ENCODE measurements at places on chromosomes 12 and 14.
A peak's percentile ranks its signal among the peaks of the same experiment; 100 is the strongest.

GRCh38 chr14:73753124-73753886, 39.1 kb upstream of the PNMA1 start:
- no peak for DNase-seq

DNA sequence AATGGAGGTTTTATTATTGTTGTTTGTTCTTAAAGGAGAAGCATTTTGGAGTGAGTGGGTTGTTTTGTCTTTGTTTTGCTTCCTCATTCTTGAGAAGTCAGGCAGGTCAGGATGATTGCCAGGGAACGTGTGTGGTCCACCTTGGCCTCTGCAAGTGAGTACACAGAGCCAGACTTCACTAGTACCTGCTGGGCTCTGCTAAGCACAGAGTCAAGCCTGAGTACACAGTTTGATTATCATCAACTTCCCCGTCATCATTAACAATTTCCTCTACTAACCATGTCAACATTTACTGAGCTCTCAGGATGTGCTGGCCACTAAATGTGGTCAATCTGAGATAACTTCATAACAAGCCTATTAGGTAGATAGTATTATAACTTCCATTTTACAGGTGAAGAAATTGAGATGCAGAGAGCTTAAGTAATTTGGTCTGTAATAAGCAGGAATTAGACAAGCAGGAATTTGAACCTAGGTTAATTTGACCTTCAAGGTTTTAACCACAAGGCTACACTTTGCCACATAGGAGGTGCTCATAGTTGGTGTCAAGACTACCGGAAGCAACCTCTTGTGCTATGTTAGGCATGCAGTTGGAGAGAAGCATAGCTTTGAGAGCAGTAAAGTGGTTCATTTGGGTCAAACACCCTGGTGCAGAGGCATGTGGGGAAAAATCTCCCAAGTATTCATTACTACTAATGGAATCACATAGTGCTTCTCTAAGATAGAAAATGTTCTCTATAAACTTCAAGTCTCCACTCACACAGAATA, 178.3 kb downstream of the NUAK1 start:
- DNase-seq: no peak

GRCh38 chr12:78331753-78332152, 501.1 kb downstream of the NAV3 start:
- DNase-seq: no peak

- DNase-seq: peak; percentile 76
Measured at GRCh38 chr14:61080591-61081010, 99.6 kb downstream of the SLC38A6 start.

DNA sequence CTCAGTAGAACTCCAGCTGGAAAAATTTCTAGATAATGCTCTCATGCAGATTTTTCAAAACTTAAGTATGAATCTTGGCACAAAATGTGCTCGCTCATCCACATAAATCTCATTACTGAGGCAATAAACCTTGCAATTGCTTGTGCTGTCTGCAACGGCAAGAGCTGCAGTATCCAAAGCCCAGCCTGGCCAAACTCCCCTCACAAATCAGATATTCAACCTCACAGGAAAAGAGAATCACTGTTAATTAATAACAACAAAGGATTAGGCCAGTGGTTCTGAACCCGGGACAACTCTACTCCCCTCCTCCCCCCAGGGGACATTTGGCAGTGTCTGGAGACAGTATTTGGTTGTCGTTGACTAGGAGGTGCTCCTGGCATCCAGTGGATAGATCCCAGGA, 19.2 kb upstream of the CORO1C start:
- no peak for DNase-seq

DNA sequence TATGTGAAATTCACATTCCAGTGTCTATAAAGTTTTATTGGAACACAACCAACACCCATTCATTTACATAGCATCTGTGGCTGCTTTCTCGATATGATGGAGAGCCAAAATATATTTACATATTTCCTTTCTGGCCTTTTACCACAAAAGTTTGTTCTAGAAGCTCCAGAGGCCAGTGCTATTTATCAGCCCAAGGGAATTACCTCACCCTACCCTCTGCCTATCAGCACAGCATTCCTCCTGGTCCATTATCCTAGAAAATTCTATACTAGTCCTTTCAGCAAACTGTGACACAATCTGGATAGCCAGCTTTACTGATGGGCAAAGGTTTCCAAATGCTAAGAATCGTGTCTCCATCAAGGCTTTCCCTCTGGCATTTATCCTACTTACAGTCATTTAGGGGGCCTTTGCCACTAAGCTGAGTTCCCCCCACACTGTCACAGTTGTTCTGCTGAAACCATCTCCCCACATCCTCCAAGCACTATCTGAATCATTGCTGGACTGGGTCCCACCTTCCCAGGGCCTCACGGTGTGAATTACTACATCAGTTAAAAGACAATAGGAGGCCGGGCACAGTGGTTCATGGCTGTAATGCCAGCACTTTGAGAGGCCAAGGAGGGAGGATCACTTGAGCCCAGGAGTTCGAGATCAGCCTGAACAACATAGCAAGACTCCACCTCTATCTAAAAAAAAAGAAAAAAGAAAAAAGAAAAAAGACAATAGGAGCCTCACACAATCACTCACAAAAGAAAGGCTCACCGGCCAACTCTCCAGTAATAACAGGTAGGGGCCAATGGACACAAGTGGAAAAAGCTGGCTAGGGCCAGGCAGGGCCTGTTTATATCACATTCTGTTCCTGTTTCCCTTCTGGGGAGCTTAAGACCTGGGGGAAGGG, 12.1 kb downstream of the SYNE3 start:
- no peak for DNase-seq

GRCh38 chr12:51907856-51908425, 637 bp downstream of the ACVRL1 start:
- no peak for DNase-seq

DNA sequence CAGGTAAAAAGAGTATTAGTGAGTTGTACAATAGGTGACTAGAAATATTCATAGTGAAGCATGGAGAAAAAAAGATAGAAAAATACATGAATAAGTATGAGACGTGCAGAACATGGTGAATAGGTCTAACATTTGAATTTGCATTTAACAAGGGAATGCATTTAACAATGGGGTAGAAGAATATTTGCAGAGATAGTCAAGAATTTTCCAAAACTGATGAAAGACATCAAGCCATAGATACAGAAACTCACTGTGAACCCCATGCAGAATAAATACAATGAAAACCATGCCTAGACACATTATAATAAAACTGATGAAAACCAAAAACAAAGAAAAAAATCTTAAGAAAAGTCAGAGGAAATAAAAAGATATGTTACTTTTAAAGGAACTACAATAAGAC, 184.8 kb downstream of the KTN1 start:
- no peak for DNase-seq

DNA sequence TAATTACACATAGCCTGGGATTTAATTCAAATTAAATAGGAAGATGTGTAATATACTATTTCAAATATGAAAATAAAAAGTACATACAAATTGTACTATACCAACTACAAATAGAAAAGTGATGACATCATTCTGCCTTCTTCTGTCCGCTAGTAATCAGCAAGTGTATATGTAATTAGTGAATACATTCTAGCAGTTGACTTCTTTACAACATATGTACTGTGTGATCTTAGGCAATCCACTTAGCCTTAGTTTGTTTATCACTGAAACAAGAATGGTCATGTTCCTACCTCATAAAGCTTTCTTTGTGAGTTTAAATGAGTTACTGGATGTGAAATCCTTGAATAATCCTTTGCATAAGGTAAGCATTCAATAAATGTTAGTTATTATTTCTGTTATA, 7.8 kb upstream of the LUM start:
- no peak for DNase-seq

DNA sequence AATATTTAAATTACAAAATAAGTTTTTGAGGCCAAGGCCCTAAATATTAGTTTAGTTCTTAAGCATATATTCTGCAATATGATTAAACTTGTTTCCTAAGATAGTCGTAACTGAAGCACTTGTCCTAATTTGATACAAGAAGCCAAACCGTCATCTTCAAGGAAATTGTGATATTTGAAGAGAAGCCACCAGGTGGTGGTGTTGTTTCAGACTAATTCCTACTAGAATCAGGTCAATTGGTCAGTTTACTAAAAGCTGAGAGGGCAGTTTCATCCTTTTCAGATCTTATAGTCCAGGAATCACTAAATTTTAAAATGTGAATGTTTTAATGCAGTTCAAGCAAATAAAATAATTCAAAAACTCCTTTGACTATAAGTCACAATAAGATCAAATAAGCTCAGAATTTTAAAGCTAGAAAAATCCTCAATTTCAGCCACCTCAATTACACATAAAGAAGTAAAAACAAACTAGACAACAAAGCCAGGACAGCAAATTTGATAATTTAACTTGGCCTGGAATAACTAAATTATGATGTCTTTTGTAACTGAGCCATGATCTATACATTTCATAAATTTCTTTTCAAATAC, 7.1 kb upstream of the ARL1 start:
- DNase-seq: peak; percentile 29

DNA sequence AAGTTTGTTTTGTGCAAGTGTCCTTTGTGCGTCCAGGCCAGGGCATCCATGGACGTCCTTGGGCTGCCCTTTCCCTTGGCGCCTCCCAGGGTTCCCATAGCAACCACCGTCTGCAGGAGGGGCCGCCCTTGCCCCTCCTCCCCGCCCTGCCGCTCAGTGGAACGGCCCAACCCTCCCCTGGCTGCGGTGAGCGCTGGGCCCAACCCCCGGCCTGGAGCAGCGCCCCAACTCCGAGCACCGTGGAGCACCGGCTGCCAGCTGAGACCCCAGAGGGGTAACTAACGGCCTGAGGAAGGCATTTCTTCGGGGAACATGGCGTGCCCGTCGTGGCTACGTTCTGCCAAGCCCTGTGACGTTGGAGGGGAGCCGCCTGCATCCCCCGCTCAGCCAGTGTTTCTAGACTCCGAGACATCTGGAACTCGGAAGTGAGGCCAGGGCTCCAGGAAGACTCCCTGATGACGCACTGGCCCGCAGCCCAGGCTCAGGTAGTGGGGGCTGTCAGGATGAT, 5.3 kb upstream of the ACACB start:
- DNase-seq: no peak

DNA sequence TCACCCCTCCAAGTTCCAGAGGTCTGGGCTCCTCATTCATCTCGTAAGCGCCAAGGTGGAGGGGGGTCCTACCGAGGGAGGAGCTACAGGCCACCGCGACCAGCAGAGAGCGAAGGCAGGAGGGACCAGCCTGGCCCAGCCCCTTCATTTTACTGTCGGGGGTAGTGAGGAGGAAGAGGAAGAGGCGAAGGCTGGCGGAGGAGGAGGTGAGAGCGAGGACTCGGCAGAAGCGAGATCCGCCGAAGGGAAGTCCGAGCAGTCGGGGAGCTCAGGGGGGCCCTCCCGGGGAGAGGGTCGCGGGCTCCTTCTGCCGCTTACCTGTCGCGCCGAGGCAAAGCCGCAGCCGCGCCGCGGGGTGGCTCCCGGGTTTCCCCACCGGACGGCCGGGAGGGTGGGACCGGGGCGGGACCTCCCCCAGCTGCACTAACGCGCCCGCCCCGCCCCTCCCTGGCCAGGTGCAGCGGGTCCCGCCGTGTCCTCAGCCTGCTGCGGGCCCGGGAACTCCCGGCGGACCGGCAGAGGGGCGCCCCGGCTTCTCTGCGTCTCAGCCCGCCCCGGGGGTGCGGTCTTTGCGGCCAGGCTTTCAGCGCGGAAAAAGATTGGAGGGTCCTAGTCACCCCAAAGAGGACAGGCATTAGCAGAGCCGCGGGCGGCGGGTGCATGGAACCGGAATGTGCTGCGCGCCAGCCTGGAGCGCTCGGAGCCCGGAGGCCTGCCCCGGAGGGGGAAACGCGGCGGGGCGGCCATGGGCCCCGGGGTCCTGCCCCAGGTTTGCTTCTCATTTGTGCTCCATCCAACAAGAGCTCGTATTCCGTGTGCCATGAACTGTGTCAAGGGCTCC, at the start of gene GALNT6:
Gene GALNT6 (minus strand): TSS at position 124 of the 841 bp plus-strand sequence. CDS start 11,625 bp downstream, outside the sequence.
- DNase-seq: no peak

- peak; percentile 29 for DNase-seq
Measured at GRCh38 chr12:1093166-1093751, 102.2 kb downstream of the ERC1 start.

- no peak for DNase-seq
Measured at GRCh38 chr14:104461676-104462449, 117.7 kb upstream of the C14orf180 start.

- no peak for DNase-seq
Measured at GRCh38 chr12:107537464-107538119, 148.0 kb upstream of the PWP1 start.

DNA sequence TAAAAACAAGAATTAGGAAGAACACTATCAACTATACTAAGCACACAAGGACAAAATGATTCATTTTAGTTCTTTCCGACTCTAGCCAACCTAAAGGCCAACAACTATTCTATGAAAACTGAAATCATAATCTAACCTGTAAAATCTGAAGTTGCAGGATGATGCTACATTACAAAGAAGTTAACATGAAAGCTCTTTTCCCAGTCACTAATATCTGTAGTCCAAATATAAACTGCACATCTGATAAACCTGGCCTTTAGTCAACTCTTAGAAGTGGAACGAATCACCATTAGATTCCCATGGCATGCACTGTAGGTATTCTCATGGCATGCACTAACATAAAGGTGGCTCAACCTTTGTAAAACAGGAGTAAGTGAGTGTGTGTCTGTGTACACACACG, 41.7 kb downstream of the BLTP3B start:
- DNase-seq: no peak

DNA sequence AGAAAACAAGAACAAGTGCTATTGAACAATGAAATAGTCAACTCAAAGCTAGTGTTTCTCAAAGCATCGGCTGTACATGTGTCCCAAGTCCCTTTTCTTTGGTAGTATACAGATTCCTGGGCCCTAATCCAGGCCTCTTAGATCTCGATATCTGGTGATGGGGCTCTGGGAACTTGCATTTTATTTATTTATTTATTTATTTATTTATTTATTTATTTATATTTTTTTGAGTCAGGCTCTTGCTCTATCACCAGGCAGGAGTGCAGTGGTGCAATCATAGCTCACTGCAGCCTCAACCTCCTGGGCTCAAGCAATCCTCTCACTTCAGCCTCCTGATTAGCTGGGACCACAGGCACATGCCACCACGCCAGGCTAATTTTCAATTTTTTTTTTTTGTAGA, 17.1 kb downstream of the SYNDIG1L start:
- DNase-seq: no peak
